ENCODE measurements at places on chromosomes 1 and 21. TPM values are rescaled to one million over a fixed set of nuclear protein-coding genes. Genes with fewer than 3 reads are reported as not detected.

DNA sequence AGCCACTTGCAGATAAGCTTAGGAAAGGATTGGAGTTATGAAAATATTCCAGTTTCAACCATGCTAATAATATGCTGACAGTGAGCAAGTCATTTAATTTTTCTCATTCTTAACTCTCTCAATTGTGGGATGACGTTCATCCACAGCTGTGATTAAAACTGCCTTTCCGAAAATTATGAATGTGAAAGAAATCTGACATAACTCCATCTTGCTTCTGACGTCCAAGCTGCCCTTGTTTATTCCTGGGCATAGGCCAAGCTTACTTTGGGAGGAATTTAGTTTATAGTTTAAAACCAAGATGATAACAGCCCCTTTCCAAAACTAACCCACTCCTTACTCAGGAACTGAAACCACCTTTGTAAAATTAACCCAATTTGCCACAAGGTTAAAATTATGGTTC lies 11.0 kb upstream of the RGS18 start:
- DNase-seq = no peak
- no peak overlapping the region for H3K27ac ChIP-seq
- no peaks in the 10 kb centered on the region for H3K4me1 ChIP-seq
- no peaks in the 10 kb centered on the region for H3K36me3 ChIP-seq
- no peaks in the 10 kb centered on the region for H3K27me3 ChIP-seq
- no peak overlapping the region for H3K4me3 ChIP-seq

- peak overlapping the region; percentile 89 for H3K4me3 ChIP-seq
- H3K36me3 ChIP-seq = peaks cover 18% of the 10 kb centered on the region
- H3K27ac ChIP-seq = peak overlapping the region; percentile 30
- peaks cover 21% of the 10 kb centered on the region for H3K4me1 ChIP-seq
Observed at GRCh38 chr1:173476197-173476664, 904 bp upstream of the PRDX6 start.

C1QC gene
- not detected for total RNA-seq

DNA sequence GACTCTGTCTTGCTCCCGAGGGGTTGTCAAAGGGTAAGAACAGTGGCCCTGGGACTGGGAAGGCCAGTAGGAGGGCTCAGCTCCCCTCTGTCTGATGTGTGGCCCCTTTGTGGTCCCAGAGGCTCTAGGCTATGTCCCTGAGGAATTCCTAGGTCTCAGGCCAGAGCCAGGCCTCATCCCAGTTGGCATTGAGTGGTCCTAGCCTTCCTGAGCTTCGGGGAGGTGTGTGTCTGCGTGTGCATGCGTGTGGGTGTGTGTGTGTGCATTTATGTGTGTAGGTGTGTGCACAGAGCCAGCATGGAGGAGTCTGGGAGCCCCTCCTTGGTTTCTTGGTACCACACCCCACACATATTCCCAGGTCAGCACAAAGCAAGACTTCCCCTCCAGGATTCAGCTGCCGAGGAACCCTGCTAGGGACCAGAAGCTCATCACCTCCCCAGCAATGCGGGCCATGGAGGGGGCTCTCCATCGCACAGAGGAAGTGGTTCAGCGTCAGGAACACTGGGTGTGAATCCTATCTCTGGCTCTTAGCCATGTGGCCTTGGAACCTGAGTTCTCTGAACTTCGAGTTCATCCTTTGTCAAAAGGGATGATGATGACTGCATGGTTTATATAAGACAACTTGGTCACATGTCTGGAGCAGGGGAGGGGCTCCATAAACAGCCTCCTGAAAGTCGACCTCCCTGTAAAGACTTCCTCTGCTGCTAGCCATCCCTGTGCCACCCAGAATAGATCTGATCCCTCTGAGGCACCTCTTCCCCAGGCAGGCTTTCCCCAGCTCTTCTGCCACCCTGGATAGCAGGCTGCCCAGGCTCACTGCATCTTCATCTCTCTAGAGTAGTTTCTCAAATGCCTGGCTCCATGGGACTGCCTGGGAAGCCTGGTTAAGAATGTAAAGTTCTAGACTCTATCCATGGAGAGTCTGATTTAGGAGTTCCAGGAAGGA lies 8.3 kb upstream of the EPS8L3 start:
- DNase-seq = no peak
- H3K4me3 ChIP-seq = no peak overlapping the region
- peaks cover 3% of the 10 kb centered on the region for H3K27me3 ChIP-seq
- no peaks in the 10 kb centered on the region for H3K36me3 ChIP-seq
- no peaks in the 10 kb centered on the region for H3K4me1 ChIP-seq
- H3K27ac ChIP-seq = no peak overlapping the region

CFAP141 gene
- not detected for total RNA-seq

DNA sequence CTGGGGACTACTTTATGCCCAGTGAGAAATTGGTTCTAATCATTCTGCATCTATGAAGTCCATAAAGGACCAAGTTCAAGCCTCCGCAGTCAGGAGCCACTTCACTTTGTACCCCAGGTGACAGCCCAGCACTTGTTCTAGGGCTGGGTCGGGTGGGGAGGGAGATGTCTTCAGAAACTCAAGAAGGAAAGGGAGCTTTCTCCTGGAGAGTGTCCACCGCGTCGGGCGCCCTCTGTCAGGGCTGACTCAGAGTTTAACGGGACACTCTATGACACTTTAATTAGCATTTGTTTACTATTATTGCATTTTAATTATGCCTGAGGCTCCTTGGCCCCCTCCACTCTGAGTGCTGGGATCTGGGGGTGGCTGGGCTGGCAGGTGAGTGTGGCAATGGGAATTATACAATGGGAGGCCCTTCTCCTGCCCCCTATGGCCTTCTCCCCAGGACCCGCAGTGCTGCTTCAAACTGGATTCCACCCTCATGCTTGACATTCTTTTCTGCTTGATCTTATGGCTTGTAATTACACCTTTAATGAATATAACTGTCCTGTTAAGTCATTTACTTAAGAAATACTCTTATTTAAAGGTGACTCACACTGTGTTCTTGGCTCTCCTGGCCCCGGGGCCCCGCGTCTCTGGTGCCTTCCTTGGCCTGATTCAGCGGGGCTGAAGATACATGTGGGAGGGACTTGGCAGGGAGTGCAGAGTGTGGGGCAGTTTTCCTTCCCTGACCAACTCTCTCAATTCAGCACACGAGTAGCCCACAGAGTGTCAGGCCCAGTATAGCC lies 136.6 kb downstream of the PLXNA2 start:
- H3K27ac ChIP-seq = no peak overlapping the region
- H3K4me1 ChIP-seq = peaks cover 8% of the 10 kb centered on the region
- no peak for DNase-seq
- H3K27me3 ChIP-seq = peaks cover 2% of the 10 kb centered on the region
- H3K4me3 ChIP-seq = no peak overlapping the region

MROH9 gene
- not detected for total RNA-seq

BTBD8 gene
- total RNA-seq = 4.0 TPM

- no peak overlapping the region for H3K27ac ChIP-seq
- no peaks in the 10 kb centered on the region for H3K36me3 ChIP-seq
- no peaks in the 10 kb centered on the region for H3K27me3 ChIP-seq
- no peak overlapping the region for H3K4me3 ChIP-seq
- DNase-seq = no peak
Observed at GRCh38 chr1:216055004-216055403, 368.2 kb downstream of the USH2A start.

GRCh38 chr1:22916471-22916820 lies 56.2 kb downstream of the LACTBL1 start:
- H3K36me3 ChIP-seq = no peaks in the 10 kb centered on the region
- H3K27ac ChIP-seq = no peak overlapping the region
- H3K4me1 ChIP-seq = peaks cover 11% of the 10 kb centered on the region
- no peak overlapping the region for H3K4me3 ChIP-seq
- DNase-seq = no peak

DNA sequence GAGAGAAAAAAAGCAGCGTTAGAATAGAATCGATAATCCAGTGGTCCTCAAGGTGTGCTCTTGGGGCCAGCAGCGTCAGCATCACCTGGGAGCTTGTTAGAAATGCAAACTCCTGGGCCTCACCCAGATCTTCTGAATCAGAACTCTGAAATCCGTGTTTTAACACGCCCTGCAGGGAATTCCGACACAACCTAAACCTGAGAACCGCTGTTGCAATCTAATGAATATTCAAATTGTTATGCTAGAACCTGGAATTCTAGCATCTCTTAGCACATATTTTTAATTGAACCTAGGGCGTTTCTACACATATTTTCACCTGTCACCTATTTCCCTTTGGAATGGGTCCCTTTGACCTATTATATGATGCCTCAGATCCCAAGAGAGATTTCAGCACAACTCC lies 175.7 kb downstream of the PSMG1 start:
- no peak for DNase-seq
- H3K27ac ChIP-seq = no peak overlapping the region
- peaks cover 3% of the 10 kb centered on the region for H3K27me3 ChIP-seq
- H3K4me1 ChIP-seq = peaks cover 58% of the 10 kb centered on the region

CACNA1S gene
- total RNA-seq = 0.08 TPM

- H3K4me3 ChIP-seq = no peak overlapping the region
- DNase-seq = no peak
- no peaks in the 10 kb centered on the region for H3K36me3 ChIP-seq
- no peak overlapping the region for H3K27ac ChIP-seq
Observed at GRCh38 chr1:17287130-17287776, 20.7 kb upstream of the PADI4 start.

DNA sequence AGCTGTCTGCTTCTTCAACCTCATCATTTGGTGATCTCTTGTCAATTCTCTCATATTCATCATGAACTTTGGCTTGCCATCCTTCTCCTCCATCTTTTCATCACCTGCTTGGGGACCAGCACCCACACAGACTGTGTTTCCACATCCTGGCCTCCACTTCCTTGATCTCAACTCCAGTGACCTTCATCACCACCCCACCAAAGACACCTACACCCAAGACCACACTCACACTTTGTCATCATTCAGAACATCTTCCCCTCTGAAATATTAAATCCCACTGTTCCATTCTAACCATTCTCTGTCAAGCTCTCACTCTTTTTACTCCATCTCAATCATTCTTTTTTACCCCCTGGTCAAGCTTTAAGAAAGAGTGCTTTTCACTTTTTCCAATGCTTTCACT lies 115.5 kb upstream of the VAV3 start:
- DNase-seq = no peak
- peak overlapping the region; percentile 5 for H3K4me3 ChIP-seq
- peaks cover 57% of the 10 kb centered on the region for H3K4me1 ChIP-seq

GRCh38 chr1:225519166-225519863 lies 91.5 kb upstream of the LBR start:
- peaks cover 9% of the 10 kb centered on the region for H3K27me3 ChIP-seq
- no peak overlapping the region for H3K4me3 ChIP-seq
- peaks cover 14% of the 10 kb centered on the region for H3K36me3 ChIP-seq
- peaks cover 10% of the 10 kb centered on the region for H3K4me1 ChIP-seq
- no peak overlapping the region for H3K27ac ChIP-seq
- DNase-seq = peak; percentile 17

SNX7 gene
- 46.0 TPM for total RNA-seq

GRCh38 chr1:112083487-112083886 lies 94.0 kb upstream of the KCND3 start:
- DNase-seq = peak; percentile 8
- no peak overlapping the region for H3K4me3 ChIP-seq
- H3K27ac ChIP-seq = no peak overlapping the region
- peaks cover 2% of the 10 kb centered on the region for H3K27me3 ChIP-seq

DNA sequence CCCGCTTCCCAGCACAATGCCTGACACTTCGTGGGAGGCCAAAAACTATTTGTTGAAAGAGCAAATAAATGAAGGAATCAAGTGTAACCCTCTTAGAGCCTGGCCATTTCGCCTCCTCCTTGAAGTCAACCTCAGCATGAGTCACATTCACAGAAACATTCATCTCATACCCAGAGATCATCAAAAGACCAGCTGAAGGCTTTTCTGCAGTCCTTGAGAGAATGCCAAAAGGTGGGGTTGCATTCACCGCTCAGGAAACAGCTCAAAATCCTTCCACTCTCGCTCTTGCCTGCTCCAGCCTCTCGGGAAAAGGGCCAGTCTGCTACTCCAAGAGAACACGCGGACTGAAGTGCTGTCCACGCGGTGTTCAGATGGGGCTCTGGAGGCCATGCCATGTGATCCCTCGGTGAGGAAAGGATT lies 90.0 kb downstream of the VWA5B1 start:
- no peak overlapping the region for H3K4me3 ChIP-seq
- no peak for DNase-seq
- no peaks in the 10 kb centered on the region for H3K4me1 ChIP-seq
- peaks cover 14% of the 10 kb centered on the region for H3K27me3 ChIP-seq

- DNase-seq = no peak
- H3K4me3 ChIP-seq = no peak overlapping the region
- H3K4me1 ChIP-seq = peaks cover 28% of the 10 kb centered on the region
- peaks cover 8% of the 10 kb centered on the region for H3K36me3 ChIP-seq
Observed at GRCh38 chr1:147169171-147169570, 3.1 kb downstream of the PRKAB2 start.

DNA sequence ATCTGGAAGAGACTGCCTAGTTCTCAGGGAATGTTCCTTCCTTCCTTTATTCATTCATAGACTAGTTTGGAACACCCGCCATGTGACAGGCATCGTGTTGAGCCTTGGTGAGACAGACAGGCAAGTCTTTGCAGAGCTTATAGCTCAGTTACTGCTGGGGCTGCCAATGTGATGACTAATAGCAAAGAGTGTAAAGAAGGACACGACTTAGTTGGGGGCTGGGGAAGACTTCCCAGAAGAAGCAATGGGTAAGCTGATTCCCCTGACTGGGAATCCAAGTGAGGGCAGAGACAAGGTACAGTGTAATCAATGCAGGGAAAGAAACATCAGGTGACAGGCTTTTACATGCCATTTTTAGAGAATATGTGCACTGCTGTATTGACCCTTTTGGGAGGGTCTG lies 51.2 kb downstream of the TENT5C start:
- H3K27me3 ChIP-seq = peaks cover 1% of the 10 kb centered on the region
- H3K27ac ChIP-seq = no peak overlapping the region
- H3K4me1 ChIP-seq = peaks cover 4% of the 10 kb centered on the region
- no peak for DNase-seq

- H3K36me3 ChIP-seq = peaks cover 2% of the 10 kb centered on the region
- no peak overlapping the region for H3K4me3 ChIP-seq
- peaks cover 26% of the 10 kb centered on the region for H3K4me1 ChIP-seq
- peak overlapping the region; percentile 72 for H3K27ac ChIP-seq
- no peaks in the 10 kb centered on the region for H3K27me3 ChIP-seq
Observed at GRCh38 chr21:42302076-42302650, 13.0 kb downstream of the TFF3 start.

- H3K36me3 ChIP-seq = peaks cover 4% of the 10 kb centered on the region
- no peak for DNase-seq
- H3K4me3 ChIP-seq = no peak overlapping the region
- peaks cover 18% of the 10 kb centered on the region for H3K27me3 ChIP-seq
- H3K4me1 ChIP-seq = peaks cover 23% of the 10 kb centered on the region
- peak overlapping the region; percentile 5 for H3K27ac ChIP-seq
Observed at GRCh38 chr1:48229317-48229716, 6.8 kb downstream of the SLC5A9 start.

NBPF19 gene
- total RNA-seq = 5.3 TPM

FMO1 gene
- not detected for total RNA-seq

MRPS21 gene
- total RNA-seq = 63.1 TPM

DNA sequence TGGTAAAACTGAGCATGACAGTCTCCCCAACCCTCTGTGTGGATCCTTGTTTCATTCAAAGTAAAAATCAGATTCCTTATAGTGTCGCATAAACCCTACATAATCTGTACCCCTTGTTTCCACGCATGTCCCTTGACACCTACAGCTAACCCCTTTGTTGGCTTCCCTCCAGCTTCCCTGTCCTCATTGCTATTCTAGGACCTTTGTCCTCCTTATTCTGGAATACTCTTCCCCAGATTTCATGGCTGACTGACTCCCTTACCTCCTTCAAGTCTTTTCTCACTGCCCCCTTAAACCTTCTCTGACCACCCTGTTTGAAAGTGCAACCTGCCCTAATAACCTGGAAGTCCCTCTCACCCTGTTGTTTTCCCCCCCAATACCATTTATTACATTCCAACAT lies 4.0 kb downstream of the RNF11 start:
- H3K4me3 ChIP-seq = peak overlapping the region; percentile 24
- peaks cover 22% of the 10 kb centered on the region for H3K4me1 ChIP-seq
- H3K27ac ChIP-seq = no peak overlapping the region
- H3K36me3 ChIP-seq = peaks cover 11% of the 10 kb centered on the region
- no peak for DNase-seq

Data from endothelial cell (in vitro differentiated cells).